ENCODE measurements at places on chromosomes 3 and 15.

DNA sequence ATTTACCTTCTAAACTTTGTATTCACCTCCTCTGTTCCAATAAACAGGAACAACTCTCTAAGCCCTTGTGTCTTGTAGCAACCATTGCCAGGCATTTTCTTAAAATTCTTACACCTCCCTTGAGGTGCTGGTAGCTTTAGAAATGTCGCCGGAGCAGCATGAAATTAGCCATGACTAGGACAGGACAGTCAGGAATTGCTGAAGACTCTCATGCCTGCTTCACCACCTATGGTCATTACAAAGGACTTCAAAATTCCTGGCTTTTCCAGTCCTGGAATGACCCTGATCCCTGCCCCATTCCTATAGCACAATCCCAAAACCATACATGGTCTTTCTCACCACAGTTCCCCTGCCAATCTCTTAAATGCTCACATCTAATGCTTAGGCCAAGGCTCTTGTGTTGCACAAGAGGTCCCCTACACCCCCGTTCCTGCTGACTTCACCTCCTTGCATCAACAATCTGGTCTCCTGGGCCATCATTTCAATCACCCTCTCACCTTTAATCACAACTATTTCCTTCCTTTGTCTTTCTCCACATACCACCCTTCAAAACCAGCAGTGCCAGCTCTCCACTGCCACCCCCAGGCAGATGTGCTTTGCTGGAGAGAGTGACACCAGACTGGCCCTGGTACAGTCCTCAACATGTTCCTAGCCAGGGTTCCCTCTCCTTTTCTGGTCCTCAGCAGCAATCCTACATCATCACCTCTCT lies 113.2 kb upstream of the TJP1 start:
- no peak for DNase-seq

- peak; percentile 76 for DNase-seq
These were observed 2.8 kb downstream of the CLSTN2 start for GRCh38 chr3:139937674-139938279.

DNA sequence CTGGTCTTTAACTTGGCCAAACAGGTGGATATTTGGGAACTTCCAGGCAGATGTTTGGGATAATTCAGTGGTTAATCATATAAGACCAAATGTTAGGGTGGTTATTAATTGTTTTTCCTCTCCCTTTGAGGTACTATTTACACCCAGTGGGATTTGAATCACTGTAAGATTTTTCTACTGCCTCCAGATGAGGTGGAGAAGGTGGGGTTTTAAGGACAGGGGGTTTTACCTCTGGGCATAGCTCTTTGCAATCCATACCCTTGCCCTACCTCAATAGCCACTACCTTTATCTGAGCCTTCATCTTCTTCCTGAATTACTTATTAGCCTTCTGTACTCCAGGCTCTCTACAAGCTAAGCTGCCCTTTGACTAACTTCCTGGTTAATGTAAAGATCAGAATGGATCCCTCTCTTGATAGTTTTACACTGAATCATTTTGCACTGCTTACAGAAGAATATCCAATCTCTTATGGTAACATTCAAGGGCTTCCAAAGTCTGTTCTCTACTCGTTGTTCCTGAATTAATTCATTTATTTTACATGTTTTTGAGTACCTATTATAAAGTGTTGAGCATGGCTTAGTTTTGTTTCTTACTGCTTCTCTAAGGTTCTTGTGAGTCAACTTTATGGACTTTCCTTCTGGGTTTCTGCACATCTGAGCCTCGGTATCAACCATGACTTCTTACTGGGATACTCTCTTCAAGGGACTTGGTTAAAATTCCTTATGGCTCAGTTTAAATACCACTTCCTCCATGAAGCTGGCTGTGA lies 331.2 kb upstream of the TBL1XR1 start:
- no peak for DNase-seq

DNA sequence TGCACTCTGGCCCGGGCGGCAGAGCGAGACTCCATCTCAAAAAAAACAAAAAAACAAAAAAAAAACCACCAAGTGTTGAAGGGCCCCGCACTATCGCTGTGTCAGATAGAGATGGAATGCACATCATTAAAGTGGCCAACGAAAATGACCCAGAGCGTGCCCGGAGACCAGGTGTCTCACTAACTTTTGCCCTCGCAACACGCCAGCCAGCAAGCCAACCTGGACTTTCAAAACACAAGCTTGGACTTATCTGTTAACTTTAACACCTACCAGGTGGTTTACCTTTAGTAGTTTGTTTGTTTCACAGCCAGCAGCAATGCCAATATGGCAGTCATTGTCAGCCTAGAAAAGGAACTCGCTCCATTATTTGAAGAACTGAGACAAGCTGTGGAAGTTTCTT lies 28.6 kb downstream of the FAM174B start:
- no peak for DNase-seq

GRCh38 chr15:70267879-70268278 lies 170.2 kb upstream of the TLE3 start:
- DNase-seq = peak; percentile 57

- no peak for DNase-seq
These were observed 6.6 kb downstream of the RHO start for GRCh38 chr3:129535075-129535474.

DNA sequence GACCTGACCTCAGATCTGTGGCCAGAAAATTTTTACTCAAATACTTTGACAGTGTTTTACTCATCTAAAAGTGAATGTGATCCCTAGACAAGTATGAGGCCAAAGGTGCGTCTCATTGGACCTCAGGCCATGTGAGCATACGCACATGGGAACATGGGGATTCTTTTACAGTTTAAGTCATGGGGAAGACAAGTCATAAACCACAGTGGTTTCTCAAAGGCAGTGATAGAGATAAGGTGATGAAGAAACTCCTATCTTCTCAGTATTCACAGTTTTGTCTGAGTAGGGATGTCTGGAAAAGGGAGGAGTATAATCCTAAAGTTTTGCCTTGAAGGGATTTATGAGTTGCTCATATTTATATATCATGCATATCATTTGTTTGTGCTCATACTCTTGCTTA lies 173.8 kb downstream of the FNDC3B start:
- peak; percentile 91 for DNase-seq

GRCh38 chr15:28994142-28994830 lies 108.5 kb downstream of the APBA2 start:
- DNase-seq = no peak

GRCh38 chr3:50415816-50416215 lies 56.5 kb upstream of the TMEM115 start:
- peak; percentile 14 for DNase-seq

GRCh38 chr3:127815641-127816605 lies 6.4 kb downstream of the MGLL start:
- DNase-seq = no peak

- DNase-seq = no peak
These were observed 46.2 kb downstream of the RGMA start for GRCh38 chr15:93042691-93043378.

DNA sequence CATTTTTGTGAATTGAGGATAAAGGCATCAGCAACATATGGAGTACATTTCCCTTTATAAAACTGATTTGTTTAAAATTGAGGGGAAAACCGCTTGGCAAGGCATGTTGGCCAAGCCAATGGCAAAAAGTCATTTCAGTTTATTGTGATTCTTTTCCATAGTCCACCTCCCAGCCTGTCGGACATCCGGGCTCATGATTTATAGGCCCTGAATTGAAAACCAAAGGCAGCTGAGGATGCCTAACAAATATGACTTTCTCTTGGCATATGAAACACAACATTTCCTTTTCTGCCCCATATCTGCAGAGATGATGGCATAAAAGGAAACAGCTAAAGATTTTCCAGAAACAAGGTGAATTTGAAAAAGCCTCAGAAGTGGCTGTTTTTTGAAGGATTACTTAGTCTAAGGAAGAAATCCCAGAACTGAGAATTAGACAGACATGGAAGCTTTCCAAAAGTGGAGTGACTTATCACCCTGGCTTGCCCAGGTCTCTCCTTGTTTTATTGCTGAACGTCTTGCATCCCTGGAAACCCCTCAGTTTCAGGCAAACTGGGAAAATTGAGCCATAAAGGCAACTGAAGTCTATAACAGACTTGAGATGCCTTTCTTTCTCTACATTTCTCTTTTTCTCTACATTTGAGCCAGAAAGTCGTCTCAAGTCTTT lies 74.0 kb downstream of the COL8A1 start:
- DNase-seq = no peak

DNA sequence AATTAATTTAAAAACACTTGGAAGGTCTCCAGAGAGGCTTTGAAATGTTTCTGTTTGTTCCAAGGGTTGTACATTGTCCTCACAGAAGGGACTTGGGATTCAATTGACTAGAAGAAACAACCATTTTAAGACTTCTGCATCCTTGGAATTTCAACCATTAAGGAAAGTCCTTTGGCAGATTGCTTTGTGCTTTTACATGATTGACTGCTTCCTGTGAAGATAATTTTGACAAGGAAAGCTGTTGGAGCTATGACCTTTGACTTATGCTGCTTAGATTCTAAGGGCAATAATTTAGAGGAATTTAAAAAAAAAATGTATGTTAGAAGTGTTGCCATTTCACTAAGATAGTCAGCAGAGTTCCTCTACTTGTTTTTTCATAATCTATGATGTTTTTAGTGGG lies 483.9 kb upstream of the TBL1XR1 start:
- DNase-seq = no peak

- no peak for DNase-seq
These were observed 205.0 kb downstream of the OSBPL10 start for GRCh38 chr3:31776016-31776415.

DNA sequence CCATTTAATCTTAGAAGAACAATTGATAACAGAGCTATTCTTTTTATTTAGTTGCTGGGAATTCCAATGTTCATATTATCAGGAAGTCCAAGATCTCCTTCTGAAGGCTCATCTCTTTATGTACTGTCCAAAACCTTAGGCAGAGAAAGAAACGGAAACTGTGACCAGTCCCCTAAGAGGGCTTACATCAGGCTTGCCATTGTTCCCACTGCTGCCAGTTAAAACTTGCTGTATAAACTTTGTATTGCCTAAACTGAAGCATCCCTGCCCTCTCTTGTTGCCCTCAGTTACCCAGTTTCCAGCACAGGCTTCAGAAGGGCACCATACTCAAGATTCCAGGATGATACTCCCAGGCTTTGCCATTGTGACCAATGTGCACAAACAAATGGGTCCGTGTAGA lies 435.2 kb upstream of the NAALADL2 start:
- no peak for DNase-seq

GRCh38 chr3:9903238-9903624 lies 583 bp downstream of the IL17RE start:
- DNase-seq = no peak

- no peak for DNase-seq
These were observed 31.2 kb downstream of the CD276 start for GRCh38 chr15:73715417-73715816.

- no peak for DNase-seq
These were observed 22.6 kb downstream of the MEIS2 start for GRCh38 chr15:37077623-37078351.

- DNase-seq = no peak
These were observed 193.1 kb downstream of the ABHD5 start for GRCh38 chr3:43883729-43884396.

DNA sequence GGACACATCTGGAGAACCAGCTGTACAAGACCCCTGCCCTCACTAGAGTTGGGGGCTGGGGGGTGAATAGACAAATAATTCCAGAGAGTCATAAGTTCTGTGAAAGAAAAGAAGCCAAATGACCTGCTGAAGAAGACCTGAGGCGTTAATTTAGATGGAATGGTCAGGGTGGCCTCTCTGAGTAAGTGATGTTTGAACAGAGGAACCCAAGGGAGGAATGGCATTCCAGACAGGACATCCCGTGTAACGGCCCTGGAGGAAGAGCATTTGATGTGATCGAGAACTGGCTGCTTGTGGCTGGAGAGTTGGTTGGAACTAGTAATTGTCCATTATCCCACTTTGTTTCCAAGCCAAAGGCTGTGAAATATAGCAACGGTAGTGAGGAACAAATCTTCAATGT lies 1.7 kb downstream of the NR2C2 start:
- DNase-seq = peak; percentile 19

GRCh38 chr3:127792541-127793292 lies 29.6 kb downstream of the MGLL start:
- DNase-seq = peak; percentile 97

DNA sequence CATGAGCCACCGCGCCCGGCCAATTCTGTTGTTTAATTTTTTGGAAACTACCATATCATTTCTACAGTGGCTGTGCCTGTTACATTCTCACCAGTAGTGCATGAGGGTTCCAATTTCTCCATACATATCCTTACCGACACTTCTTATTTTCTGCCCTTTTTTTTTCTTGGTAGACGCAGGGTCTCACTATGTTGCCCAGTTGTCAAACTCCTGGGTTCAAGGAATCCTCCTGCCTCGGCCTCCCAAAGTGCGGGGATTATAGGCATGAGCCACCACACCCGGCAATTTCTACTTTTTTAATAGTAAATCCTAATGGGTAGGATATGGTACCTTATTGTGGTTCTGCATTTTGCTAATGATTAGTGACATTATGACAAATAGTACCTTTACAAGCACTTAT lies 9.6 kb downstream of the AMIGO3 start:
- no peak for DNase-seq

Data from choroid plexus epithelial cell (primary cell).